Stimulated activated CD8-positive, alpha-beta memory T cell treated with anti-CD3 and anti-CD28 coated beads, Interleukin-4, amount 100 ng/mL, for 1 hour (primary cell): ENCODE measurements at places on chromosomes 16 and 17.

- no peak for DNase-seq
Measured at GRCh38 chr17:37770631-37771518, 26.0 kb upstream of the HNF1B start.

- DNase-seq: no peak
Measured at GRCh38 chr16:1530349-1530882, 3.0 kb upstream of the TMEM204 start.

- DNase-seq: no peak
Measured at GRCh38 chr16:68473358-68474070, 25.2 kb upstream of the SMPD3 start.

- no peak for DNase-seq
Measured at GRCh38 chr16:2469399-2470233, 1.5 kb upstream of the NTN3 start.

- no peak for DNase-seq
Measured at GRCh38 chr17:72115781-72116525, 4.9 kb upstream of the SOX9 start.

DNA sequence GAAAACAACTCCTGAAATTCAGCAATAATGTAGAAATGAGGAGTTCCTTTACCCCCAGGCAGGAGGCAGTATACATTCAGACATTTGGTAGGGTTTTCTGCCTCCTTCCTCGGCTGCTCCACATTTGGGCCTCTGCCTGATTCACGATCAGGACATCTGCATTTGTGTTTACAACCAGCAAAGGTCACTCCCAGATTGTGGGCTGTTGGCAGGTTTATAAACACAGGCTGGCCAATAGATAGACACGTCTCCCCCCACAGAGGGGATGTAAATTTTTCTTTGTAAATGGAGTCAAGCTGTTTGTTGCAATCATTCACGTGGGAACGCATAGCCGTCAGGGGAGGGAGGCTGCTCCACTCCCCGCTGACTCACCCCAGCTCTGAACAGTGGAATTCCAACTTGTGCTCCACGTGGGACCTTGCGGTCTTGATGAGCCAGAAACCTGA, 252.1 kb upstream of the N4BP1 start:
- no peak for DNase-seq

DNA sequence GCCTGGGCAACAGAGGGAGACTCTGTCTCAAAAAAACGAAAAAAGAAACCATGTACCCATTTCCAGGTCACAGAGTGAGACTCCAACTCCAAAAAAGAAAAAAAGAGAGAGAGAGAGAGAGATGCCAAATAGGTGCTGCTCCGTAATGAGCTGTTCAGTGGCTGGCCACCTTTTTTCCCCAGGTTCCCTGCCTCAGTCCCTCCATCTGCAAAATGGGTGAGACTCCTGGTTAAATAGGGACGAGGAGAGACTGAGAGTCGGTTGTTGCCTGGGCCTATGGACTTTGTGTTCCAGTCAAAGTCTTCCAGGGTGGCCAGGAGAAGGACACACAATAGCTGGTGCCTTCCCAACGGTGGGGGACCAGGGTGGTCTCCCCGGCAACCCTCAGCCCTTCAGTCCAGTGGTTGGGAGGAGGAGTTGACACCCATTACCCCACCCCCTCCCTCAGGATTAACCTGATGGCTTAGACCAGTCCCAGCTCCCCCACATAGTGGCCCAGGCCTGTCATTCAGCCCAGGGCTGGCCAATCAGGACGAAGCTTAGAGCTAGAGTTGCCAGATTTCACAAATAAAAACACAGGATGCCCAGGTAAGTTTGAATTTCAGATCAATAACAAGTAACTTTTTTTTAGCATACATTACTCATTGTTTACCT, 258.2 kb downstream of the PARN start:
- DNase-seq: no peak

GRCh38 chr17:58314706-58315015, 13.9 kb downstream of the TSPOAP1 start:
- no peak for DNase-seq

GRCh38 chr17:43927060-43927864, 15.0 kb downstream of the PPY start:
- DNase-seq: no peak

GRCh38 chr16:22813948-22814710, at the start of gene HS3ST2:
TSS of gene HS3ST2 (plus strand) at chr16:22814162. CDS start at chr16:22814611, 449 bp downstream.
- no peak for DNase-seq

DNA sequence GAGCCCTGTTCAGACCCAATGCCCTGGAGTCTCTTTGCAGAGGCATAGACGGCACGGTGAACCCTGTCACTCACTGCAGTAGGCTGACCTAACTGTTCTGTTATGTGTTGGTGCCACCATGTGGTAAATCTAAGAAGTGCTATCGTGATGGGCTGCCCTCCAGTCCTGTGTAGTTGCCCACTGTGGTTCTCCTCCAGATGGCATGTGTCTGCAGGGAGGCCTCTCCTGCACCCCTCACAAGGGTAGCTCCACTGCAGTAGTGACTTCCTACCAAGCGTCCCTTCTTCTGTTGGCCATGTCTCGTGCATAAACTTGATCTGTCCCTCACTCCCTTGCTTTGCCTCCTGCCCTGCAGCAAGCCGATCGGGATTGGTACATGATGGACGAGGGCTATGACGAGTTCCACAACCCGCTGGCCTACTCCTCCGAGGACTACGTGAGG, 5.8 kb downstream of the DHX38 start:
- no peak for DNase-seq

GRCh38 chr16:71410146-71410545, 31.7 kb downstream of the TLE7 start:
- no peak for DNase-seq

- no peak for DNase-seq
Measured at GRCh38 chr17:67818110-67819002, 6.9 kb upstream of the BPTF start.

GRCh38 chr16:31072540-31073141, 1.4 kb downstream of the ZNF668 start:
- no peak for DNase-seq

- DNase-seq: no peak
Measured at GRCh38 chr17:80474231-80474960, 2.0 kb downstream of the NPTX1 start.

DNA sequence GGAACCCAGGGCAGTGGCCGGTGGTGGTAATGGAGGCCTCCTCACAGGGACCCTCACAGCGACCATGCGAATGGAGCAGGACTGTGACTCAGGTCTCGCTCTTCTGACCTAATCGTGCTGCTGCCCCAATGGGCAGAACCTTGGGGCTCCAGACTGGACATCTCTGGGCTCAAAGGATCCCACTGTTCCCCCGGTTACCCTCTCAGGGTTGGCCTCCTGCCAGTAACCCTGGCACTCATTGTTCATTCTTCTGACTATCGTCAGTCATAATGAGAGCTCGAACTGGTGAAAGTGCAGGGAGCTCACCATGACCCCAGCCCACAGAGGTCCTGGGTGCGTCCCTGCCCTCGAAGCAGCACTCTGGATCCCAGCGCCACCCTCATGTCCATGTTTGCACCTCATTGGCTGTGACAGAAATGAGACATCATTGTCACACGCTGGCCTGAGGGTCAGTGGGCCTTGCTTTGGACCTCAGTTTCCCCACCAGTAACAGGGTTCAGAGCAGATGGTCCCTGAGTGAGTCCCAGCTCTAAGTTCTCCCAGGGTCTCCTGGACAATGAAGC, 4.0 kb upstream of the NPRL3 start:
- DNase-seq: no peak

DNA sequence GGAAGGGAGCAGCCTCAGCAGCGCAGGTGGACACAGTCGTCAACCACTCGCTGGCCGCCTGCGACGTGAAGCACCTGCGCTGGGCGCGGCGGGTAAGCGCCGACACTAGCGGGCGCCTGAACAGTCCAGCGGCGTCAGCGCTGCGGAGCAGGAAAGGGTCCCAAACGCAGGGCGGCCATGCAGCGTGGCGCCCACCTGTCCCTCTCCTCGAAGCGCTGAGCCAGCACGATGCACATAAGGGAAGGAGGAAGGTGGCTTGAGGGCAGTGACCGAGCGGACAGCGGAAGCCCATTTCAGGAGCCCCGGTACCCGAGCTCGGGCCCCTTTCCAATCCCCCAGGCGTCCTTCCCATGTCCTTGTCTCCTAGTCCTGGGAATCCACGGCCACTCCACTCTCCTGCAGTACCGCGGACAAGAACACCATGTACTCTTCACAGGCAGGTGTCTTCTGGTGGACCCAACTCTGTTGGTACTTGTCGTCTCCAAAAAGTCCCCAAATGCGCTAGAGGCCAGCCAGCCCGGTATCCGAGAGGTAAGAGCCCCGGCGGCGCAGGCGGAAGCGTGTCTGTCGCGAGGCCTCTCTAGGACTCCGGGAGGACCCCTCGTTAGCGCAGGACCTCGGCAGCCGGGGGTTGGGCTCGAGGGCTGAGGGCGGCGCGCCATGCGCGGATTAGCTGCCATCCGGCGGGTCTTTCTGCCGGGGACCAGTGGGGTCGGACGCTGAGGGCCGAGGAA, 14.4 kb downstream of the ZNF232 start:
- peak; percentile 19 for DNase-seq

DNA sequence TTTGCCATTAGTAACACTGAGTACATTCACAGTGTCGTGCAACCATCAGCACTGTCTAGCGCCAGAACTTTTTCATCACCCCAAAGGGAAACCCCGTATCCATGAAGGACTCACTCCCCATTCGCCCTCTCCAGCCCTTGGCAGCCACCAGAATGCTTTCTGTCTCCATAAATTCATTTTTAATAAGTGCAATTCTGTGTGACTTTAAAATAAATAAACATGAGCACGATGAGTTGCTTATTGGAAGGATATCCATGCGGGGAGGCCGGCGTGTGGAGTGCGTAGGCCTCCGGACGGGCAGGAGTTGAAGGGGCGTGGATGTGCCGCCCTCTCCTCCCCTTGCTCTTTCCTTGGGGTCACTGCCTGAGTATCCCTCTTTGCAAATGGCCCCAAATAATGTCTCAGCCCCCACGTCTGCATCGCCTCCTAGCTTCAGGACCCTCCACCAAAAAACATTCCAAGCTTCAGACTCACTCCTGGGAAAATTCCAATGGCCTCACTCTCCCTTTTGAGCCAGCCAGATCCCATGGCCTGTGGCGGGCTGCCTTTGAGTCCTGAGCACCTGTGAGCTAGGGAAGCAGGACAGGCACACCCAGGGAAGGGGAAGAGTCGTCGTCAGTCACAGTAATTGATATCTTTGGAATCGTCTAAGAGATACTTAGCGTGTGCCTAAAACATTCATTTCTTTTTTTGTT, 306.3 kb downstream of the SEC14L1 start:
- DNase-seq: no peak

DNA sequence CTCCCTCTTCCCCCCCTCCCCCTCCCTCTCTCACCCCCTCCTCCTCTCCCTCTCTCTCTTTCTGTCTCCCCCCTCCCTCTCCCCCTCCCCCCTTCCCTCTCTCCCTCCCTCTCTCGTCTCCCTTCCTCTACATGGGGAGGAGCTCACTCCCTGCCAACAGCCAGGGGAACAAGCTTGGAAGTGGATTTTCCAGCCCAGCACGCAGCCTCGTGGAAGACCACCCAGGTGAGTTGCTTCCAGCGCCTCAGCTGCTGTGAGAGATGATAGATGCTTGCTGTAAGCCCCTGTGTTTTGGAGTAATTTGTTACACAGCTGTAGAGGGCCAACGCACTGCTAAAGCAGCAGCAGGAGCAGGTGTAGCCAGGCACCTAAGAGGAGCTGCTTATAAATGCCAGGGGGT, 20.8 kb downstream of the ACTG1 start:
- DNase-seq: no peak

- no peak for DNase-seq
Measured at GRCh38 chr16:67013823-67014633, 14.9 kb upstream of the CBFB start.

DNA sequence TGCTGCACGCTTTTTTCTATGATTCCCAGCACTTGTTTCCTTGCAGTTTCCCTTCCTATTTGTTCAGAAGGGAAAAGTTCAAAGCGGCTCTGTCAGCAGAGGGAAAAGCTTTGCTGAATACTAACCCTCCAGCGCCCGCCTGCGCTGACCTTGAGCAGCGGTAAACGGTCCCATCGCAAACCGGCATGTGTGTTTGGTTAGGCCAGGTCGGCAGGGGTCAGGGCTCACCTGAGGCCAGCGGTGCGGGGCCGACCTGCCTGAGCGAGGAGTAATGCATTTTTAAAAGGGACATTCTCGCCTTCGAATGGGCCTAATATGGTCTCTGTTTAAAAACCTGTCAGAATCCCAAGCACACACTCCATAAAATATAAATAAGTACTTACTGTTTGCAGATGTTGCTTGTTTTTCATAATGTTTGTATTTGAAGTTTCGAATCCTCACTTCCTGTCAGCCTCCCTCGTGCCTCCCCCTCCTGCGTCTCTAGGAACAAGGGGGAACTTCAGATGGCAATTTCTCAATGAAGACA, 110.1 kb downstream of the IRX3 start:
- DNase-seq: no peak

DNA sequence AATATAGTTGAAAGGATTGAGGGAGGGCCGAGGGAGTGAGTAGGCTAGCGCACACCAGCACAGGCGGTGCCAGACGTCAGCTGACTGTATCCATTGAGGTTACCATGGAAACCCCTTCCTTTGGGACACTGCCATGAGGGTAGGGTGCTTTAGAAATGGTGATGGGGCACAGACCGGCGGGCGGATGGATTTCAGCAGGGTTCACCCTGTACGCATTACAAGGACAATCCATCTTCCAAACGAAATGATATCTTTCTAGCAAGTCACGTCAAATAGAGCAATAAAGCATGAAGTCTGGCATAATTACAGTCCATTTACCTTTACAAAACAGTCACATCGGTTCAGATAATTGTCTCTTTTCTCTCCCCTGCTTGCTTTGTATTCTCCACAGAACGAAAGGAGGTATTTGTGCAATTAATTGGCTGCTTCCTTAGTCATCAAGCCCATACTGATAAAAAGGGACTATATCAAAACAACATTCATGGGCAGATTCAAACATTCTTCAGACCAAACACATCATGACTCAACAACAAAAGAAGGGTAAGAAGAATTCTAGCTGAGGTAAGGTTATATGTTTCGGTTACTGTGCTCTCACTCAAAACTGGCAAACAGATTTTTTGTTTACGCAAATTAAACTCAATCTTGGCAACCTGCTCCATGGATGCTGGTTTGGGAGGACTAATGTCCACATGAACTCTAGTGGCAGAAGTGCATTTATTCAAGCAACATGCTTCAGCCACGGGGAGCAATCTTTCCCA, 140.6 kb downstream of the CDK5R1 start:
- no peak for DNase-seq

GRCh38 chr17:79685121-79685520, 45.6 kb upstream of the ENPP7 start:
- no peak for DNase-seq

GRCh38 chr16:69494991-69495392, 70.6 kb downstream of the CYB5B start:
- no peak for DNase-seq

GRCh38 chr16:66224626-66225025, 141.9 kb upstream of the CDH5 start:
- DNase-seq: no peak

- DNase-seq: no peak
Measured at GRCh38 chr16:12341423-12341822, 364.9 kb downstream of the SNX29 start.

DNA sequence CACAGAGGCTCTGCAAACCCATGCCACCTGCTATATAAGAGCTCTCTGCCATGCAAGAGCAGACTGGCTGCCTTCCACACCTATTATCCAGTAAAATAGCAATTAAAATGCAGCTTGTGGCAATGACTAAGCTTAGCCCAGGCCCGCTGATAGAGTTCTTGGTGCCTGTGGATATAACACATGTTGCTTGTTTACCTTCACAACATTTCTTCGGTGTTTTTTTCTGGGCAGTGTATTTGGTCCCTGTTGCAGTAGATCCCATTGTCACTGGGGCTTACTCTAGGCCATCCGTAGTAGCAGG, 63.5 kb downstream of the SPECC1 start:
- no peak for DNase-seq

- DNase-seq: no peak
Measured at GRCh38 chr17:27513849-27514248, 57.6 kb downstream of the KSR1 start.
